ENCODE measurements at places on chromosomes 7 and 10.

DNA sequence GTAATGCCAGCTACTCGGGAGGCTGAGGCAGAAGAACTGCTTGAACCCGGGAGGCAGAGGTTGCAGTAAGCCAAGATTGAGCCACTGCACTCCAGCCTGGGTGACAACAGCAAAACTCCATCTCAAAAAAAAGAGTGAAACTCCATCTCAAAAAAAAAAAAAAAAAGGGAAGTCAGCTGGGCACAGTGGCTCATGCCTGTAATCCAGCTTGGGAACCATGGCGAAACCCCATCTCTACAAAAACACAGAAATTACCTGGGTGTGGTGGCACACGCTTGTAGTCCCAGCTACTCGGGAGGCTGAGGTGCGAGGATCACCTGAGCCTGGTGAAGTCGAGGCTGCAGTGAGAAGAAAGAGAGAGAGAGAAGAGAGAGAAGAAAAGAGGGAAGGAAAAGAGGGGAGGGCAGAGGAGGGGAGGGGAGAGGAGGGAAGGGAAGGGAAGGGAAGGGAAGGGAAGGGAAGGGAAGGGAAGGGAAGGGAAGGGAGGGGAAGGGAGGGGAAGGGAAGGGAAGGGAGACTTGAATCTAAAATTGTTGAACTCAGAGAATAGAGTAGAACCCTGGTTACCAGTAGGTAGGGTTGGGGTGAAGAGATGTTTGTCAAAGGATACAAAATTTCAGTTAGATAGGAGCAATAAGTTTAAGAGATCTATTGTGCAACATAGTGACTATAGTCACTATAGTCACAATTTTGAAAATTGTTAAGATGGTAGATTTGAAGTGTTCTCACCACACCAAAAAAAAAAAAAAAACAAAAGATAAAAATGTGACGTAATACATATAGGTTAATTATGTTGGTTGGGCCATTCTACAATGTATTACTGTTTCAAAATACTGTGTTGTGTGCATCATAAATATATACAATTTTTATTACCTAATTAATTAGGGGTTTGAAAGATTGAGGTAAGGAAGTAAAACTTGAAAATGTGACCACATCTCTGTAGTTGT, 2.5 kb downstream of the SLC16A9 start:
- DNase-seq, result no peak

GRCh38 chr7:77348371-77348813, 67.8 kb downstream of the GSAP start:
- no peak for DNase-seq

GRCh38 chr10:62277971-62278370, 9.3 kb upstream of the RTKN2 start:
- DNase-seq, result no peak

- DNase-seq, result no peak
Measured at GRCh38 chr7:23469150-23469960, 936 bp downstream of the IGF2BP3 start.

- no peak for DNase-seq
Measured at GRCh38 chr10:5467207-5467535, 32.2 kb downstream of the CALML5 start.

- no peak for DNase-seq
Measured at GRCh38 chr10:13475124-13475523, 53.7 kb downstream of the BEND7 start.

DNA sequence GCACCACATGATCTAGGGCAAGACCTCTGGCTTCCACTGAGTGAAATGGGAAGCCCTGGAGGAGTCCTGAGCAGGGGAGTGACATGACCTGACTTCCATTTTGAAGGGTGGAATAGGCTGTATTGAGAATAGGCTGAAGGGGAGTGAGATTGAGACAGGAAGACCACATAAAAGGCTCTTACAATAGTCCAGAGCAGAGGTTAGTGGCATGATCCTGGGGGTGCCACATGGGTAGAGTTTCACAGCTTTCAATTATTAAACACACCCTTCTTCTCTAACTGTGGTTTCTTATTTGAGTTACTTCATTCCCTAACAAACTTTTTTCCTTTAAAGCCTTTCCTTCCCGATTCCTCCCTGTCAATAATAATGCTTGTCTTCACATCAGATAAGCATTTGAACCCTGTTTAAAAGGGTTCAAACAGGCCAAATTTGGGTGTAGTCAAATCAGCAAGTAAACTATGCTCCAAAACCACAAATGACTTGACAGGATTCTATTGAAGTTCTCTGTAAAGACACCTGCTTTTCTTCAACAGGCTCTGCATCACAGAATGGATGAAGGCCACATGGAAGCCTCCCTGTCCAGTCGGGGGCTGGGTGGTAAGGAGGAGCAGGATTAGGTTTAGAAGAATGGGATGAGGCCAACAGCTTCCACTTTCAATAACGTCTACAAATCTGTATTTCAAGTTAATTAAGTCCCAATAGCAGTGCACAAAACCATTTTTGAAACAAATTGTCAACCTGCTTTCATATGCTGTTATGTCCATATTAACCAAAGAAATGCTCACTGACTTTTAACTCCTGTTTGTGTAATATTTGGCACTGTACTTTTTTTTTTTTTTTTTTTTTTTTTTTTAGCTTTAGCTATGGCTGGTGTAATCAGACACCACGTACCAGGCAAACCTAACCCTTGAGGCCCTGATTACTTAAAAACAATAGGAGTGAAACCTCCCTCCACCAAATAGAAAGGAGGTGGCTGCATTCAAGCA, 131.9 kb downstream of the NRCAM start:
- DNase-seq, result no peak

- DNase-seq, result no peak
Measured at GRCh38 chr10:34360984-34361383, 454.1 kb downstream of the PARD3 start.

DNA sequence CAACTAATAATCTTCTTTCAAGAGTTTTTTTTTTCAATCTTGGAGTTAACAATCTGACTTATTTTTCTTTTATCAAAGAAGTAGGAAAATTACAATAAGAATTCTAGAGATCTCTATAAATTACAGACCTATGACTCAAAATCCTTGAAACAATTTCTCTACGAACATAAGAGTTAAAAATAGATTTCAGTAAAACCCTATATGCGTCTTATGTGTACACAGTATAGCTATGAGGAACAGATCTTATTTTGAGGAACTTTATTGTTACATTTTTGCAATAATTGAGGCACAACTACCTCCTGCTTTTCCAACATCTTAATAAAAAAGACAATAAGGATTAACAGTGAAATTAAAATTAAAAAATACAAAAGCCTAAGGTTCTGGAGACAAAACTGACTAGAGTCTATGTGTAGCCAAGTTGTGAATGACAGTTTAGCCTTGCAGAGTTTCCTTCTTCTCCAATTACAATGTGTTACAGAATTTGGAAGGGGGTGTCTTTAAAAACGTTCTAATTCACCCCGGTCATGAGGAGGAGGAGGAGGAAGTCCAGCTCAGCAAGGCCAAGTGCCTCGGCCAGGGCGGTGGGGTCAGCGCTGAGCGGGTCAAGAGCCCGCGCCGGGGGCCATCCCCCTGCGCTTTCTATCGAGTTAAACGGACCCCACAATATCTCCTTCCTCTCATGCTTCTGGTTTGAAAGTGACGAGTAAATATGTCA, 40.5 kb downstream of the AMZ1 start:
- DNase-seq, result no peak

DNA sequence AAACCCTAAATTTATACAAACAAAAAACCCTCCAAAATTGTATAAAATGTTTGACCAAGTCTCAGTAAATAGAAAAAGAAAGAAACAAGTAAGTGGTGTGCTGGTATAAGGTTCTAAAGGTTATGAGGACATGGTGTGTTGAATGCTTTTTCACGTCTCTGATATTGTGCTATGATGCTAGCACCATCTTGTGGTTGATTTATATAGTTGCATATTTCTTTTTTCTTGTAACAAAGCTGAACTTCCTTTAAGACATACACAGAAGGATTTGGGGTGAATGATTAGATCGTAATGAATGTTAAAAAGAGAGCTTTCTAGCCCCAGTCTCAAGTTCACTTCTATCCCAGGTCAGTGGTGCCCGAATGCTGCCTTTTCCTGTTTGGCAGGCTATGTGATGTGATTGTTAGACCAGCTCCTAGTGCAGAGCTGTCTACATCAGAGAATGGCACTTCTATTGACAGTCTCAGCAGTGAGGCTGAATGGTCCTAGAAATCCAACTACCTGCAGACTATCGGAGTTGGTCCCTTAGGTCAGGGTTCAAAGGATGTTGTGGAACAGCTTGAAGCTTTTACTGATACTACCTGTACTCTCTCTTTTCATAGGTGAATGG, 25.0 kb downstream of the VTI1A start:
- no peak for DNase-seq

DNA sequence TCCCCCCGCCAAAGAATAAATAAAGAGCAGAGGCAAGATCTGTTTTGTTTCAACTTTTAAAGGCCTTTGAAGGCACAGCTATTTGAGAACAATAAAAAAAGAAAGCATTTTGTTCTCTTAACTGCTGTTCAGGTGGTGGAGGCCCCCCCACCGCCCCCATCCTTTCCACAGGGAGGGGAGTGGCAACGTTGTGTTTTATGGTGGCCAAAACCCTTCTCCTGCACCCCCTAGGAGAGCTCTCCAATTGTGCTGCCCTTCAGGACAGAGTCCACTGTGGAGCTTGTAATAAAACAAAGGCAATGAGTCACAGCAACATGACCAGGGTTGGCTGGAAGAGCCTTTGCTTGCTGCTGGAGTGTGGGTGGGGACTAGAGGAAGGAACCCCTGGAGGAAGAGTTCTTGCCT, 987.9 kb downstream of the KCNMA1 start:
- no peak for DNase-seq

- DNase-seq, result no peak
Measured at GRCh38 chr7:101743995-101744360, 73.4 kb upstream of the CUX1 start.

- DNase-seq, result no peak
Measured at GRCh38 chr7:151689196-151689971, 169.7 kb upstream of the RHEB start.

DNA sequence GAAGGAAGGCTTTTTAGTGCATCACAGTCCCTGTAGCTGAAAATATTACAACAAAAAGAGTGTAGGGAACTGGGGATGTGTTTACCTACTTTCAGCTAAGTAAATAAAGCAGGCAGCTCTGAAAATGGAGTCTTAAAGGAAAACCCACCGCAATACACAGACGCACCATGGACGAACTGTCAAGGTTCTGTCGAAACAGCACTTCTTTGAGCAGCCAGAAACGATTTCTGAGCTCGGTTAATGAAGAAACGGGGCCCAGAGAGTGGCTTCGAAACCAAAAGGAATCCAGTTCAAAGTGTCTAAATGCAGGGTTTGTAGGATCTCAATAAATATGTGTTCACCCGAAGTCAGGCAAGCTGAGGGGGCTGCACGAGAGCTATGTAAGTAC, 275.4 kb upstream of the NEBL start:
- no peak for DNase-seq

Data from activated CD8-positive, alpha-beta memory T cell treated with anti-CD3 and anti-CD28 coated beads for 1 hour (primary cell).